ENCODE measurements at places on chromosomes 16 and 17.

GRCh38 chr17:78322858-78323455 is 36.9 kb downstream of the SOCS3 start:
- DNase-seq: peak; percentile 85

- no peak for DNase-seq
These were observed 87.1 kb upstream of the HS3ST2 start for GRCh38 chr16:22726868-22727267.

DNA sequence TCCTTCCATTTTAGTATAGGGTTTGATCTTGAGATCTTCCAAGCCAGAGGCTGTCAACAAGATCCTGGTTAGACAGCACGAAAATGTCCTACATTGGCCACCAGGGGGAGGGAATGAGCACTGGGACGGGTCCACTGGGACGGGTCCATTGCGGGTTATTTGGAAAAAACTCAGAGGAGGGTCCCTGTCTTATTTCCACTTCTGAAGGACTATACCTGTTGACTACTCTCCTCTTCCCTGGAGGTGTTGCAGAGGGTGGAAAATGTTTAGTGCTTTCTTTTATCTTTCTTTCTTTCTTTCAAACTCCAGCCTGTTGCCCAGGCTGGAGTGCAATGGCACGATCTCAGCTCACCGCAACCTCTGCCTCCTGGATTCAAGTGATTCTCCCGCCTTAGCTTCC is 2.5 kb downstream of the TTLL6 start:
- DNase-seq: peak; percentile 35

DNA sequence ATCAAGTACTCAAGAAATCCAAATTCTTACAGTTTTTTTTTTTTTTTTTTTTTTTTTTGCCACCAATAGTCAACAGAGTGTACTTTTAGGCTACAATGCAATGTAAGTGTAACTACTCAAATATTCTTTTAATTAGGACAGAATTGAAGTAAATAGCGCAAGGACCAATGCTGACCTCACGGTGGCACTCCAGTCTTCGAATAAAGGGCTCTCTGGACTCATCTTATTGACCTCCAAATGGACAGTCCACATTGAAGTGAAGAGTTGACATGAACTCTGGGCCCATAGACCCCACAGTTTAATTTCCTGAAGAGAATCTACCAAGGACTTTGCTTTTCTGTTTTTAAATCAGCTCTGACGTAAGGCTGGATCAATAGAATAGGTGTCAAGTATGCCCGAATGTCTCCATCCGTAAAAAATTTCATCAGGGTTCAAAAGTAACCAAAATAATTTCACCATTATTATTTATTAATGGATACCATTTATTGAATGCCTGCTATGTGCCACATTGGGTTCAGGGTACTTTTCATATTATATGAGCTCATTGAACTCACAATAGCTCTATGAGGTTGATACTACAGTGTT is 7.3 kb upstream of the DDX52 start:
- DNase-seq: no peak

- no peak for DNase-seq
These were observed 2.3 kb downstream of the MYH1 start for GRCh38 chr17:10516065-10516464.

GRCh38 chr16:14307059-14307526 is 236.0 kb downstream of the MRTFB start:
- DNase-seq: no peak

- peak; percentile 81 for DNase-seq
These were observed 12.9 kb upstream of the SEC14L1 start for GRCh38 chr17:77127735-77128361.

- DNase-seq: no peak
These were observed 33.9 kb downstream of the TNFRSF13B start for GRCh38 chr17:16938031-16938430.

DNA sequence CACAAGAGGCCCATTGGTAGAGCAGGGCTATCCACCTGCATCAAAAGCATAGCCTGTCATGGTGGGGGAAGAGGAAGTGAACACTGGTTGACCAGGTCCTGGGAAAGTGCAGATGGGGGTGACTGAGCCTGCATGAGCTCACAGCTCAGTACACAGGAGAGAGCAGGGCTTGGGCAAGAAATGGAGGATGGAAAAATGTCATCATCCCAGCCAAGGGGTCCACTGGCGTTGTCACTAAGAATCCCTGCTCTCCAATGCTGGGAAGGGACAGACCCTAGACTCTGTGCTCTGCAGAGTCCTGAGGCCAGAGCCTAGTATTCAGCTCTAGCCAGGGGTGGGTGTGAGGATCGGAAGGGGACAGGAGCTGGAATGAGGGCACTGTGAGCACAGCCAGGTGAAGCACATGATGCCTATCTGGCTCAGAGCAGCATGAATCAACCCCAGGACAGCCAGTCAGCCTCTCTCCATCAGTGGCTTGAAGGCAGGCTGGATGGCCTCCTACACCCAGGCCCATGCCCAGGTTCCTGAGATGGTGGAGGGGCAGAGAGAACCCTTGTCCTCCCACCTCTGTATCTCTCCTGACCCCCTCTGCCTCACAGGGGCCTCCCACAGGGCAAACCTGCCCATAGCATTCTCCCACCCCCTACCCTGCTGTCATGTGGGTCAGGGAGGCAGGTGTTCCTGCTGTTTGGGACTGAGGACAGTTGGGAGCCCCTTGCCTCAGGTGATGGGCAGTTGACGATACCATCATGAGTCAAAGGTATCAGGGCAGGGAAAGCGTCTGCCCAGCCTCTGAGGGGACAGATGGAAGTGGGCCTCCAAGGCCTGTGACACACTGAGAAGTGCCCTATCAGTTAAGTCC is 13.8 kb upstream of the CTCF start:
- no peak for DNase-seq

DNA sequence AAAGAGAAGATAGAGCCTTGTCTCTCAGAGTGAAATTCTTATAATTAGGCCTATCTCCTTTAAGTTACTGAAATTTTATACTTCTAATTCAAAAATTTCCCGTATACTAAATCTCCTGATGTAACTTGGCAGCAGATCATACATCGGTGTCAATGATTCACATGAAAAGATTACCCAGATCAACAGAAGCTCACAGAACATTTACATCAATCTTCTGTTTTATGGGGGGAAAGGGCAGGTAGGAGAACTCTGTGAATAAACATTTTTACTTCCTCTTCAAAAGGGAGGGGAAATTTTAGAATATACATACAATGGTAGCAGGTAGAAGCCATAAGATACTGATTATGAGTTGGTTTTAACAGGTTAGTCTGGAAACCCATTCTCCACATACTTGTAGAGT is 43.1 kb downstream of the PHLPP2 start:
- no peak for DNase-seq

DNA sequence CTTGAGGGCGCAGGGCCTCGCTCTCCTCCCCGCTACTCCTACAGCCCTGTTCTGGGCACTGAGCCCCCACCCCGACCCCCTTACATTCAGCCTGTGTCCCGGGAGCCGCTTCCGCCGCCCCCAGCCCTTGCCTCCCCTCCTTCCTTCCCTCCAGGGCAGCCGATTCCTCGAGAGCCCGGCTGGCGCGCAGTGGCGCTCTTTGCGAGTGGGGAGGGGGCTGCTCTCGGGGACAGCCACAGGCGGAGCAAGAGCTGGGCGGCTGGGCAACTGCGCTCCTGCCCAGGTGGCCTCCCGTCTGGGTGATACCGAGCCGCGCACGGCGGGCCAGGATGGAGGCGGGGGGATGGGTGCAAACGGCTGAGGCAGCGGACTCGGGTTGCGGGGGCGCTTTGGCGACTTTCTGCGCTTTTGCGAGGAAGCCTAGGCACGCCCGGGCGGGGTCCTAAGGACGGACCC is 1.2 kb downstream of the MMP15 start:
- peak; percentile 27 for DNase-seq

GRCh38 chr16:23365602-23366240 is 63.6 kb downstream of the SCNN1B start:
- DNase-seq: no peak

GRCh38 chr17:50562242-50563091 is 2.0 kb downstream of the CACNA1G start:
- no peak for DNase-seq

- no peak for DNase-seq
These were observed 33.8 kb upstream of the PHLPP2 start for GRCh38 chr16:71758293-71758760.

DNA sequence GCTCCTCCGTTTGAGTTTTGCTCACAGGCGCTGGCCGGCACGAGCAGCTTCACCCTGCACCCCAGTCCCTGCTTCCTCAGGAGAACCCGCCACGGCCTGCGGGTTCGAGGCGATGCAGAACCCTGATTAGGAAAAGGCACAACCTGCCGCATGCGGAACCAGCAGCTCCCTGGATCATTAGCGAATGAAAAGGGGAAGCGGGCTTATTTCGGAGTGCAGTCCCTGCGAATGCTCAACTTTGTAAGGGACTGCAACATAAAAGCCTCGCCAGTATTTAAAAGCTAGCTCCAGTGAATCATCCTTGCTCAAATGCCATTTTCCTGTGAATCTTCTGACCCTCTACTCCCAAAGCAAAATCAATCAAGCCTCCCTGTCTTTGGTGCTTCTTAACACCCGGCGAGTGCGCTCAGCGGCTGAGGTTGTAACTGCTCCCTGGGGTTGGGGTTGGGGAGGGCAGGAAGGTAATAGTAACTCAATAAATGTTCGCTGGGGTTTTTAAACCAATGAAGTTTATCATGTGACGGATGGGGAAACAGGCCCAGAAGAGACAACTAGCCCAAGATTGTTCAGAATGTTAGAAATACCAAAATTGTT is 678 bp upstream of the AKAP10 start:
- no peak for DNase-seq

- no peak for DNase-seq
These were observed 19.9 kb upstream of the ZNF750 start for GRCh38 chr17:82859431-82860403.

DNA sequence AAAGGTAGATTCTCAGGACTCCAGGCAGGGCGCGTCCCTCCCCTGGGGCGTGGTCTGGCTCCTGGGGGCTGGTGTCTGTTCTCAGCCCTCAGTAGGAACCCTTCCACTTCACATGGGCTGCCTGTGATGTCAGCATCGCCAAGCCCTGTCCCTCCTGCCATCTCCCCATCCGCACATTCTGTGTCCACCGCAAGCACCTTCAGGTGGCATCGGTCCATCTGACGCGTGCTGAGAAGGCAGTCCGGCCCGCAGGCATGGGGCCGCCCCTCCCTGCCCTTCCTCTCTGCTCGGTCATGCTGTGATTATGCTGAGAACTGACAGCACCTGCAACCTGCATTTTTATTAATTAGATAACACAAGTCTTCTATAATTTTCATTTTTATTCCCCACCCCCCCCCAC is 12.7 kb upstream of the DNAH17 start:
- DNase-seq: no peak

DNA sequence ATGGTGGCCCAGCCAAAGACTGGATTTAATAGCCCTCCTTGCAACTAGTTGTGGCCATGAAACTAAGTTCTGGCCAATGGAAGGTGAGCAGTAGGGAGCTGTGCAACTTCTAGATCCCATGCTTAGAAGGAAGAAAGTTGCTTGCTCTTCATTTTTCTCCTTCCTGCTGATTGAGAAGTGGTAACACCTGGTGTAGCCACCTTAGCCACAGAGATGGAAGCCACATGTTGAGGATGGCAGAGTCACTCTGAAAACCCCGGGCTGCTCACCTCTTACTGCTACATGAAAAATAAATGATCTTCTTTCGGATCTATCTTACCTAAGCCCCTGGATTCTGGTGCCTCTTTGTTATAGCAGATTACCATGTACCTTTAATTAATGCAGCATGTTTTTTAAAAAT is 10.3 kb upstream of the ATP5MC1 start:
- no peak for DNase-seq

GRCh38 chr17:55690105-55690508 is 32.6 kb downstream of the TMEM100 start:
- DNase-seq: no peak

GRCh38 chr17:3750926-3751325 is 27.2 kb downstream of the HASPIN start:
- DNase-seq: no peak

GRCh38 chr16:65697521-65697920 is 575.7 kb upstream of the CDH11 start:
- DNase-seq: no peak

GRCh38 chr16:81831722-81832126 is 52.6 kb downstream of the PLCG2 start:
- peak; percentile 40 for DNase-seq

- peak; percentile 78 for DNase-seq
These were observed 25.7 kb downstream of the CIBAR2 start for GRCh38 chr16:85086347-85087291.

DNA sequence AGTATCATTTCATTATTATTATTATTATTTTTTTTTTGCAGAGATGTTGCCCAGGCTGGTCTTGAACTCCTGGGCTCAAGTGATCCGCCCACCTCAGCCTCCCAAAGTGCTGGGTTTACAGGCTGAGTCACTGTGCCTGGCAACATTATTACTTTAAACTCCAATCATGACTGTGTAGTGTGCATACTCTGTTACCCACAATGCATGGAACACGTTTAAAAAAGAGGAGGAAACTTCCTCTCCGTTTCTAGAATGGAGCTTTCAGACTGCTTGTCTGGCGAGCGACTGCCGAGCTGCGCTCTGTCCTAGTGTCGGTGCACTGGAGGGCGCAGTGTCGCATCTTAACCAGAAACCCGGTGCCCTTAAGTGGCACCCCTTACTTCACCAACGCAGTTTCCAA is 22.1 kb upstream of the FASN start:
- no peak for DNase-seq

GRCh38 chr16:81453091-81453728 is 8.6 kb downstream of the CMIP start:
- DNase-seq: no peak

- DNase-seq: no peak
These were observed 209.3 kb downstream of the HS3ST3B1 start for GRCh38 chr17:14510136-14510535.

DNA sequence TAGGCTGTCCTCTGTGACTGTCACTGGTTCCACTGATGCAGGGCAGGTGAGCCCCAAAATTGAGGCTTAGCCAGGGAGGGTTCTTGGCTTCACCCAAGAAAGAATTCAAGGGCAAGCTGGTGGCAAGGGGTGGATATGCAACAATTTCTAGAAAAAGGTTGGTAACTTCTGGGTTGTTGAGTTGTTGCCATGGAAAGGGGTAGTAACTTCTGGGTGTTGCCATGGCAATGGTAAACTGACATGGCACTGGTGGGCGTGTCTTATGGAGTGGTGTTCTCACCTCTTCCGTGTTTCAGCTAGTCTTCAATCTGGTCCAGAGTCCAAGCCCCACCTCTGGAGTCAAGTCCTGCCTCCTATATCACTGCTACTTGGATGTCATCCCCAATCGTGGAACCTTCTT is 9.5 kb upstream of the GUCY2D start:
- DNase-seq: no peak

GRCh38 chr16:29897333-29897732 is 2.0 kb downstream of the SEZ6L2 start:
- DNase-seq: no peak

Data from left ventricle myocardium inferior (tissue), 1 donor.